CD4-positive, alpha-beta memory T cell (primary cell): ENCODE measurements at places on chromosomes 6 and 20. TPM values are rescaled to one million over a fixed set of nuclear protein-coding genes. Genes with fewer than 3 reads are reported as not detected.

The BEND6 gene
- not detected for total RNA-seq

DNA sequence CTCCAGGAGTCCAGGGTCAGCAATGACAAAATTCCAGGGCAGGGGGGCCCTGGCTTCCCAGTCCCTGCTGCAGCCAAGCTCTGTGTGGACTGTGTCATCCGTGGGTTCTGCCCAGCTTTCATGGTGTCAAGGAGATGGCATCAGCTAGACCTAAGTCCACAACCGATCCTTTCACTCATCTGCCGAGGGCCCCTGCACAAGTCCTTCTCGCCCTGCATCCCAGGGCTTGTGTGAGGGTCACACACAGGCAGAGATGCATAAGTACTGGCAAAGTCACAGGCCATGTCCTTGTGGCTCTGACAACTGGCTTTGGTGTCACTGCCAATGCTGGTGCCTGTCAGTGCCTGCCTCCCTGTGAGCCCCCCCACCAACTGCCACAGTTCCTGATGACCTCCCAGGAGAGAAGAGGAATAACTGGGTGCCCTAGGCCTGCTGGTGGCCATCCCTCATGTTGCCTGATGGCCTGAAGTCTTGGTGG, 181.4 kb upstream of the CST7 start:
- DNase-seq = no peak

DNA sequence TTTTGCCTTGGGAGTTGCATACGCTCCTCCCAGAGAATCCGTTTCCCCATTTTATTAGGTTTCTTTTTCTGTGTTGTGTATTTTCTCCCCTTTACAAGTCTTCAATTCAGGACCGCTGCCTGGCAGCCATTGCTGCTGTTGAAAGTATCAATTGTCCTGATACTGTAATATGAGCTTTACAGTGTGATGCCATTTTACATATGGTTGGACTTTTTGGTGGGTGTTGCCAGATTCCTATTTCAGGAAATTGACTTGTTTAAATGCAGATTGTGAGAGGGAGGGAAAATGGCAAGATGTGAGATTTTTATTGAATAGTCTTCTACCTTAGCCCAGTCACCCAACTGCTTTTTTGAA, 1.2 kb downstream of the PANK2 start:
- peak; percentile 15 for DNase-seq

- DNase-seq = no peak
Measured at GRCh38 chr6:8195040-8195713, 92.8 kb upstream of the EEF1E1 start.

GRCh38 chr6:109477725-109478124, 5.3 kb downstream of the ZBTB24 start:
- DNase-seq = no peak

GRCh38 chr6:43924222-43924702, 154.3 kb downstream of the VEGFA start:
- peak; percentile 28 for DNase-seq

The EYA4 gene
- not detected for total RNA-seq

The ENPP5 gene
- total RNA-seq = 0.89 TPM

DNA sequence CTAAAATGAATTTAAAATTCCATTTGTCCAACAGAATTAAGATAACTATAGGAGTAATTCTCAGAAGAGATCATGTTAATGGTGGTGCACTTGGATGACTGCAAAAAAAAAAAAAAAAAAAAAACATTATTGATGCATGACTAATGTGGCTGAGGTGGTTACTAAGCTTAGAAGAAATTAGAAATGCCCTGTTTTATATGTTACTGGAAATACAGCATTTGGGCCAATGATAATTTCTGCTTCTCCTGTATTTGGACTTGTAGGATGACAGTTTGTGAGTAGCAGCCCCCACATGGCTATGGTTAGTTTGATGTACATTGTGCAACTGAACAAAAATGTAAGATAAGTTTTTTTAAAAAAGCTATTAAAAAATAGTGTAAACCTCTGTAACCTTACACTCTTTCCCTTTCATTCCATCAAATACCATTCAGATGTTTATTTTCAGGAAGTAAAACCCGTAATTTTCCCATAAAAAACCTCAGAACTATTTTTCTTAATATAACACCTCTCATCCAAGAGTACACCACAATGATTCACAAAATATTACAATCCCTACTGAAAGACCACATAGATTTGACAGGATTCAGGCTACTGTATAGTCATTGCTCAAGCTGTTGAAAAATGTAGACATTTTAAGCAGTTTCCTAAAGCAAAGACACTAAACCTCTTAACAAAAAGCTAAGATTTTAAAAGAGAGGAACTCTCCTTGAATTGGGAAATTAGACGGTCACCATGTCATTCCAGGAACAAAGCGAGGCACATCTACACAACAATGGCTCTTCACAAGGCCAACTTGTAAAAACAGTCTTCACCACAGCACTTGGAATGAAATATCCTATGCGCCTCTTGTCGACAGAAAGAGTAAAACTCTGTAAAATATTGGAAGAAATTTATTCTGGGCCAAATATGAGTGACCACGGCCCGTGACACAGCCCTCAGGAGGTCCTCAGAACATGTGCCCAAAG, 83.0 kb downstream of the WDR27 start:
- no peak for DNase-seq

DNA sequence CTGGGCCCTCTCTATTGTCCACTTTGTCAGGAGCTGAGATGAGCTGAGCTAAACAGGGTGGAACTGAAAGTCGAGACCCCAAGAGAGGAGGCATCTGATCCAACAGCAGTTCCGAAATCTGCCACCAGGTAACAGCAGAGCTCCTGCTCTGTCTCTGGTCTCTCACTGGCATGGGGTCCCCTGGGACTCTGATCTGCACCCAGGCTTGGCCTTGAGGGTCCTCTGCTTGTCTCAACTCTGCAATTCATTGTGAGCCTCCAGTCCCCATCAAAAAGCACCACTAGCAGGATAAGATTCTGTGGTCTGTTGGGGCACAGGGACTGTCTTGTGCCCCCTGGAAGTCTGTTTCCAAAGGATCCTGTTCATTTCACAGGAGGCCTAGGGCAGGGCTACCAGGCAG, 62.5 kb upstream of the TOP1 start:
- DNase-seq = no peak

- DNase-seq = no peak
Measured at GRCh38 chr20:63624486-63624885, 2.4 kb downstream of the GMEB2 start.

The PPP1R3G gene
- not detected for total RNA-seq

DNA sequence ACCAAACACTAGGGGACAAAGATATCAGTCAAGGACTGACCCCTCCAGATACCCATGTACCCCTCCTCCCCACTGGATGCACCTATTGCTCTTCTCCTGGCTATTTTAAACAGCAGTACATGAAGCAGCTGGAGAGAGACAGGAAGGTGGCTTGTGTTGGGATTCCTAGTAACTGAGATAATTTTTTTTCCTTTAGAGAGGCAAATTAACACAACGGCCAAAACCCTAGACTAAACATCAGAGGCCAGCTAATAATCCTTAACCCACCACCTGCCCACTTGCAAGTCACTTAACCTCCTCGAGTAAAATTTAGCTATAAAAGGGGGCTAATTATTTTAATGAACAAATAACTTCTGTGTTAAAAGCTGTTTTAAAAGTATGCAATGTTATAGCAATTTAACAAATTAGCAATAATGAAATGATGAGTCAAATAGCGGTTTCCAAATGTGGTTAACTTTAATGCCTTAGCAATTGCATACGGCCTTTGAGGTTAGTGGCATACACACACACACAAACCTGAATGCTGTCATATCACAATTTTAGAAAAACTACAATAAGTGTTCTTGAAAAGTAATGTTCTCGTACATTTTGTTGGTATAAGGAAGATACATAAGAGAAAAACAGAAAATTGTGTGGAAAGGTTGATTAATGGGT, 151.7 kb downstream of the FRK start:
- no peak for DNase-seq

- DNase-seq = no peak
Measured at GRCh38 chr6:45480752-45481415, 103.2 kb upstream of the SUPT3H start.

The PPP1R3D gene
- 13.2 TPM for total RNA-seq

GRCh38 chr6:15893556-15894253, 230.9 kb upstream of the DTNBP1 start:
- DNase-seq = no peak

The VARS1 gene
- total RNA-seq = 46.8 TPM

GRCh38 chr20:46945465-46945864, 50.8 kb downstream of the EYA2 start:
- DNase-seq = no peak

- DNase-seq = no peak
Measured at GRCh38 chr6:41257369-41258195, 28.9 kb downstream of the TREM1 start.

- DNase-seq = no peak
Measured at GRCh38 chr6:124858564-124858963, 103.7 kb upstream of the RNF217 start.

GRCh38 chr6:3242768-3243167, 15.3 kb upstream of the TUBB2B start:
- no peak for DNase-seq

DNA sequence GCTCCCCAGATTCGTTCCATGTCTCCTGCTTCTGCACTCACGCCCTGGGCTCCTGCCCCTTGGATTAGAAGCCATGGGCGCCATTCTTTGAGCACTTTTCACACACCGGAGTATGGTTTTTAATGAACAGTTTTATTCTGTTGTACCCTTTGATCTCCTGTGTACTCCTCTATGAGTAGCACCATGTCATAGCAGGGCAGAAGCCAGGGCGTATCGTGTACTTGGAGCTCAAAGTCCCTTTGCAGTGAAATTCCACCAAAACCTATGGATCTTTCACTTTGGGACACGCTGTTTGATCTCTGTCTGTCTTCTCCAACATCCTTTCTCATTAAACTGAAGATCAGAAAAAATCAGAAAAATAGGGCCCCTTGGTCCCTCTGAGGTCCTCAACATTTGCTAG, 275.3 kb downstream of the NRN1 start:
- DNase-seq = no peak

The TSHZ2 gene
- 30.2 TPM for total RNA-seq

GRCh38 chr20:46305331-46305972, 2.8 kb downstream of the CDH22 start:
- no peak for DNase-seq

DNA sequence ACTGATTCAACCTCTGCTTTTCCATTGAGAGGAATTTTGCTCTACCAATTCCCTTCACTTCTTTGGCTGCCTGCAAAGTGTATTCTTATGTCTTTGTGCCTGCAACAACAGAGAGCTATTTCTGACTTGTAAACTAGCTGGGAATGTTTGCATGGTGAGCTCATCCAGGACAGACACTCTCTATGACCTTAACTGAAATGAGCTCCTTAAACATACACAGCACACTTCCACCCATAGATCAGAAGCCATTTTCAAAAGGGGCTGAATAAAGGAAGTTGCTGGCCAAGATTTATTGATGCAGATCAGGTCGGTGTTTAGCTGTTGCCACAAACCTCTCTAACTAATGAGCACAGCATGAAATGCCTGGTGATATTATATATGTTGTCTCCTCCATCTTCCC, 377.7 kb downstream of the BTBD9 start:
- DNase-seq = no peak

The DEFB132 gene
- total RNA-seq = not detected

- DNase-seq = no peak
Measured at GRCh38 chr6:109345986-109346385, 36.3 kb downstream of the CD164 start.

GRCh38 chr6:1200409-1201101, 111.3 kb upstream of the FOXQ1 start:
- DNase-seq = no peak

DNA sequence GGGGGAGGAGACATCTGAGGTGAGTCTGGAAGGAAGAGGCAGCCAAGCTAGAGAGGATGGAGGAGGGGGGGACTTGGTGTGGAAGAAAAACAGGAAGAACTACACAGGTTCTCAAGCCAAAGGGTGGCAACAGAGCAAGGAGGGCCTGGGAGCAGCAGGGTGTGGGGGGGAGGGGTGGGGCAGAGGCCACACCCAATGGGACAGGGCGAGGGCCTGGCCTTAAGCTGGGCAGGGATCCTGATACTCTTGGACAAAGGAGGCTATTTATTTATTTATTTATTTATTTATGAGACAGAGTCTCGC, 359.0 kb downstream of the ZFAND3 start:
- no peak for DNase-seq

DNA sequence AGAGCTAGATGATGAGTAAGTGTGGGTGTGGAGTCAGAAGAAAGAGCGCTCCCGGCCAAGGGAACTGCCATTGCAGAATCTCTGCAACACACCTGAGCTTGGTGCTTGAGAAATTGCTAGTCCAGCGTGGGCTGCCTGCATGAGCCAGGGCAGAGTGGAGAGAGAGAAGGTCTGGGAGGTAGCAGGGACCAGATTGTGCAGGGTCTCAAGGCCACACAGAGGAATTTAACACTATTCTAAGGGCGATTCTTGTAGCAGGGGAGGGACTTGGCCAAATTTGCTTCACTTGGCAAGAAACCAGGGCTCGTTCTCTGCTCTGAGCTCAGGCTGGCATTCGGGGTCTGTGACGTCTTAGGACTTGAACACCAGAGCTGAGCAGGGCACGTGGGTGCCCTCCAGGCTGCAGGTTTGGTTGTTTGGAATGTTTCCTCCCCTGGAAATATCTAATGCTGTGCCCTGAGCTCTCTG, 53.5 kb downstream of the BCAS4 start:
- DNase-seq = no peak

The GNAS-AS1 gene
- 1.1 TPM for total RNA-seq
